ENCODE measurements at places on chromosomes 11 and 22.

DNA sequence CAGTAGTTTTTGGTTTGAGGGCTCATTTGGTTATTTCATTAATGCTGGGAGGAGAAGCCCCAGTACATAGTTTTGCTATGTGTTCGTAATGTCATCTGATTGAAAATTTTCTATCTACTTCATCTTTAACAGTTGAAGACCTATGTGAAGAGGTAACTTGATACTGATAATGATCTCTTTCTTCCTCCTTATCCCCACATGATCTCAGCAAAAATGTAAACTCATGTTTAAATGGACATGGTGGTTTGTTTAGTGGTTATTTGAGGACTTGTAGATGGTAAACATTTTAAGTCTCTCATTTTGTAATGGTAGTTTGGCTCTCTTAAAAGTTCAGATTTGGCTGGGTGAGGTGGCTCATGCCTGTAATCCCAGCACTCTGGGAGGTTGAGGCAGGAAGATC lies 53.7 kb upstream of the SPTBN2 start:
- no peak for DNase-seq

DNA sequence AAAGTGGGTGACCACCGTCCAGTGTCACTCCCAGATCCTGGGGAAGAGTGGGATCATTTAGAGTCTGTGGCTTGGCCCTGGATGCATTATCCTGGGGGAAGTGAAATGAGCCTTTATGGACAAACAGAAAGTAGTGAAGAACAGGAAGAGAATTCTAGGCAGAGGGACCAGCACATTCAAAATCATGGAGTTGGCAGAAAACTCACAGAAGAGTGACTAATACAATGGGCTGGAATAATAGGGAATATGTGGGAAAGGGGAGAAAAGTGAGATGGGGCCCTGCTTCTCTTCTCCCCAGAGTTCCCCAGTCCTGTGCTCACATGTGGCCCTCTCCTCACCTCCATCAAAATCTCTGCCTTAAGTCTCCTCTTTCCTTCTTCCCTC lies 84.3 kb downstream of the CCDC81 start:
- DNase-seq: no peak

- DNase-seq: no peak
Measured at GRCh38 chr22:24087071-24087795, 76.1 kb downstream of the CABIN1 start.

DNA sequence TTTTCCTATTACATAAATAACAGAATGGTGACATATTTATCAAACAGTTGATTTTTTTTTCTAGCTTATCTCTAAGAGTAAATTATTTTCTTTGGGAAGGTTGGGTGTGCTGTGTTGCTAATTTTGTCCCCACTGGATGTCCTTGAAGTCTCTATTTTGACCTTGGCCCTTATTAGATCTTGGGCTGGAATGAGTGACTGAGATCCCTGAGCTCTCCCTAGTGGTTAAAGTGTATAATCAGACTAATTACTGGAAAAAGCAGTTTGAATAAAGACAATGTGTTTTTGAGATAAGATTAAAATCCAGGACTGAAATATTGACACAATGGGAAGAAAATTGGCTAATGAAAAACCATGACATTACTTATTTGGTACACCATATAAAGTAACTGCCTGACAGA lies 56.1 kb downstream of the AASDHPPT start:
- no peak for DNase-seq

DNA sequence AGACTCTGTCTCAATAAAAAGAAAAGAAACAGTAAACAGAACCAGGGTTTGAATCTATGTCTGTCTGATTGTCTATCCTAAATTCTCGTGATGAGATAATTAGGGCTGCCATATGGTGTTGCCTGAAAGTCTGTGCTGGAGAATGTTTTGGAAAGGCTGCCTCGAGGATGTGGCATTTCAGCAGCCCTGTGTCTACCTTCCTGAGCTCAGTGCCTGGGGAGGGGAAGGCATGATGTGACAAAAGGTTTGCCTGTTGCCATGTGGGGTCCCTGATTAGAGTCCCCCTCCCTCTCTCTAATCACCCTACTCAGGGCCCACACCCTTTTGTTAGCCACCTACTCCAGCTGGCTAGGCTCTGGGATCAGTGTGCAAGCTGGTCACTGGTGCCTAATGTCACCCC lies 15.2 kb downstream of the CD82 start:
- DNase-seq: no peak

DNA sequence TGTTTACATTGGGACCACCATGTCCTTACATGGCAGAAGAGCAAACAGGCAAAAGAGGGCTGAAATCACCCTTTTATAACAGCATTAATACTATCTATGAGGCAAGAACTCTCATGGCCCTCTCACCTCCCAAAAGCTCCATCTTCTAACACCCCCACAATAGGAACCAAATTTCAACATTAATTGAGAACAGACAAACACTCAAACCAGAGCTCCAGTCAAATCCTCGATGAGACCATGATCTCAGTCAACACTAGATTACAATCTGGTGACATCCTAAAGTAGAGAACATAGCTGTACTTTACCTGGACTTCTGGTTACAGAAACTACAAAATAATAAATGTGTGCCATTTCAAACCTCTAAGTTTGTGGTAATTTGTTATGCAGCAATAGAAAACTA lies 25.1 kb downstream of the OR2AG2 start:
- DNase-seq: no peak

DNA sequence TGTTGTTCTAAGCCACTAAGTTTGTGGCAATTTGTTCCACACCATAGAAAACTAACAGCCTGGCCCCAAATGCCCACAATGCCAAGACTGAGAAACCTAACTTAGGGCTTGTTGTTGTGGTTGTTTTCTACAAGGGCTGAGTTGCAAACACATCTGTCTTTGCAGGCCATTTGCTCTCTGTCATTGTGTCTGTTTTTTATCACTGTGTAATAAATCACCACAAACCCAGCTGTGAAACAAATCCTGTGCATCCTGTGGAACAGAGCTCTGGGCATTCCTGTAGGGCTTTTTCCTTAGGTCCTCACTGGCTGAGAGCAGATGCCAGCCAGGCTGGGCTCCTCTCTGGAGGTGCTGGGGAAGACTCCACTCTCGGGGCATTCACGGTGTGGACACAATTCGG lies 15.7 kb upstream of the SYT8 start:
- no peak for DNase-seq

DNA sequence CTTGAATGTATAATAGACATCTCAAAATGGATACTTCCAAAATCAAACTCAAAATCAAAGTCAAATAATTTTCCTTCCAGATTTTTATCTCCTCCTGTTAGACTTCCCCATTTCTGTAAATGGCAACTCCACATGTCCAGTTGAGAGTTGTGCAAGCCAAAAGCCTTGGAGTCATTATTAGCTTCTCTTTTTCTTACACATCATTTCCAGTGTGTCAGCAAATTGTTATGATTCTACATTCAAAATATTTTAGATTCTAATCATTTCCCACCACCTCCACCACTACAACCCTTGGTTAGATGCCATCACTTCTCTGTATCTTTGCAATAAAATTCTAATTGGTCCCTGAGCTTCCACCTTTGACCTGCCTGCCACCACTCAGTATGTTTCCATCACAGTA lies 155.7 kb downstream of the CNTN5 start:
- no peak for DNase-seq

DNA sequence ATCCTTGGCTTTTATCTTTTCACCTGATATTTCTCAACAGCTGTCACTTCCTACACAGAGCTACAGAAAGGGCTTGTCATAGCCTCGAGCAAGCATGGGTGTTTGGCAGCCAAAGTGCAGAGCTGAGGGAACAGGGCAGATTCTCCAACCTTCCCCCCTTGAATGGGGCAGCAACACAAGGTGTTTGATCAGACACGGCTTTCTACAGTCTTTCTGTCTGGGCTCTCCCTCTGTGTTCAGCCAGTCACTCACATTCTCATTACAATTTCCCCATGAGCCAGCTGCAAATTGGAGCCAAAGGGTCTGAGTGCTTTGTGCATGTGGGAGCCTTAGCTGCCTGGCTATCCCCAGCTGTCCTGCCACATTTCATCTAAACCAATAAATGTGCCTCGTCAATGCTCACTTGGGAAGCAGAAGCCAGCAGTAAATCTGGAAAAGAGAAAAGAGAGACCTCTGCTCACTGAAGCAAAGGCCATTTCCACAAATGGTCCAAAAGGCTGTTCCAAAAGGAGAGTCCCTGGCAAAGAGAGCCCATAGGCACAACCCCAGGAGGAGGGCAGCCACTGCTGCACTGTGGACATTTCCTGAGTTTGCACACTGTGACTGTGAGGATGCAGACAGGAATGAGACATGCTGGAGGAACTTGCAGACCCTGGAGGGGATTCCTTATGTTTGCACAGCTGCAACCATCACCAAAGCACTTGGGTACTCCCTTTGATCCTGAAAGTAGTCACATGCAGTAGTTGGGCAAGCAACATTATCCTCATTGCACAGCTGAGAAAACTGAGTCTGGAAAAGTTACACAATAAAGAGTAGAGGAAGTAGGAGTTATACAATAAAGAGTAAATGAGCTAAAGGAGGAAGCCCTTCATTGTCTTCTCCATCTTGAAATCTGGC lies 186.8 kb downstream of the FAM181B start:
- no peak for DNase-seq

DNA sequence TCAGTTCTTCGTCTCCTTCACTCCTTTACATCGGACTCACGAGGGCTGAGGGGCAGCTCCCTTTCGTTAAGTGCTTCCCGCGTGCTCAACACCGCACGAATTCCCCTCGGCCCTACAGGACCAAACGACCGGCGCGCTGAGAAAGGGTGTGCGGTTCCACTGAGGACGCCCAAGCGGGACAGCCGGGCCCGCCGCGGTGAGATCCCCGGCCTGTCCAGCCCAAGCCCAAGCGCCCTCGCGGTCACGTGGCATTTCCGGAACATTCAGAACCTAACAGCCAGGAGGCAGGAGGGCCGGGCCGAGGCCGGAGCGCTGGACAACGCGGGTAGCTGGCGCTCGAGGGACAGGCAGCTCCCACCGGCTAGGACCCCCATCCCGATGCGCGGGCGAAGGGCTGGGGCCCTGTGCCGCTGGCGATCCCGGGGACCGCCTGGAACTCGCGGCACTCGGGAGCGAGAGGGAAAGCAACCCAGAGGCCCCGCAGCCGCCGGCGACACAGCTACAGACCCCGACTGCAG lies 737 bp upstream of the STIP1 start:
- no peak for DNase-seq

Data from H9 (cell line).